ENCODE measurements at places on chromosomes 11 and 22.

DNA sequence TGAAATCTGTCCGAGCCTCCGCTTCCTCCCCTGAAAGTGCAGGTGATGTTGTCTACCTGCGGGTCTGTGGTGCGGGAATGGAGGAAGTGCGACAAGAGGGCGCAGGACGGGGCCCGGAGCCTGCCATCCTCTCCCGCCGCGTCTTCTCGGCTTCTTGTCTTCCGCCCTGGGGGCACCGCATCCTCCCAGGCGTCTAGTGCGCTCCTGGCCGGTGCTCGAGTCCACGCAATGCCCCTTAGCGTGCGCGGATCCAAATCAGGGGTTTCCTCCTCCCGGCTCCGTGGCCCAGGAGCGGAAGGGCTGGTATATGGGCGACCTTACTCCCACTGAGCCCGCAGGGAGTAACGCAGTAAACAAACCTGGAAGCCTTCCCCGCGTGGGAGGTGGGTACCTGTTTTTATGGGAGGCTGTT lies 405 bp downstream of the SFI1 start:
- DNase-seq = peak; percentile 34

- no peak for DNase-seq
Measured at GRCh38 chr11:132112846-132113245, 742.4 kb downstream of the NTM start.

DNA sequence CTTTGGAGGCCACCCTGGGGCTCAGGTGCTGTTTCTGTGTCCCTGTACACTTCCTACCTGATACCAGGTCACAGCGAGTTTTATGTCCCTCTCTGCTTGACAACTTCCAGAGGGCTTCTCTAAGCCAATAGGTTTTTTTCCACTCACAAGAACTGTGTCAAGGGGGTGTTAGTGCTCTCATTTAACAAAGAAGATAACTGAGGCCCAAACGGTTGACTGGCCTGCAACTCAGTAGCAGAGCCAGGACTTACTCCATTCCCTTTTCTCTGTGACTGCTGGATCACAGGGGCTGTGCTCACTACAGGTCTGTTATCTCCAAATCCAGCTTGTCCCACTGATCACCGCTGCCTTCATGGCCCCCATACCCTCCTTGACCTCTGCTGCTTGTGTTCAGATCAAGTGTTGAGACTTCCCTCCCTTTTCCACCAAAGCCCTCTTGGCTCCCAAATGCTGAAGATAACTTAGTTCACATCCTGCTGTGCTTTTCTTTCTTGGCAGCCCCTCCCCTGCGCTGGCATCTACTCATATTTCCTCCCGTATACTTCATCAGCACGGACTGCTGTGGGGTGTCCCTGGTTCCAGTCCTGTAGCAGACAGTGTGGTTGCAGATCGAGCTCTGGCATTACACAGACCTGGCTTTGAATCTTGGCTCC lies 41.3 kb downstream of the POU2F3 start:
- DNase-seq = no peak

- DNase-seq = no peak
Measured at GRCh38 chr11:121958971-121959325, 157.1 kb downstream of the BLID start.

DNA sequence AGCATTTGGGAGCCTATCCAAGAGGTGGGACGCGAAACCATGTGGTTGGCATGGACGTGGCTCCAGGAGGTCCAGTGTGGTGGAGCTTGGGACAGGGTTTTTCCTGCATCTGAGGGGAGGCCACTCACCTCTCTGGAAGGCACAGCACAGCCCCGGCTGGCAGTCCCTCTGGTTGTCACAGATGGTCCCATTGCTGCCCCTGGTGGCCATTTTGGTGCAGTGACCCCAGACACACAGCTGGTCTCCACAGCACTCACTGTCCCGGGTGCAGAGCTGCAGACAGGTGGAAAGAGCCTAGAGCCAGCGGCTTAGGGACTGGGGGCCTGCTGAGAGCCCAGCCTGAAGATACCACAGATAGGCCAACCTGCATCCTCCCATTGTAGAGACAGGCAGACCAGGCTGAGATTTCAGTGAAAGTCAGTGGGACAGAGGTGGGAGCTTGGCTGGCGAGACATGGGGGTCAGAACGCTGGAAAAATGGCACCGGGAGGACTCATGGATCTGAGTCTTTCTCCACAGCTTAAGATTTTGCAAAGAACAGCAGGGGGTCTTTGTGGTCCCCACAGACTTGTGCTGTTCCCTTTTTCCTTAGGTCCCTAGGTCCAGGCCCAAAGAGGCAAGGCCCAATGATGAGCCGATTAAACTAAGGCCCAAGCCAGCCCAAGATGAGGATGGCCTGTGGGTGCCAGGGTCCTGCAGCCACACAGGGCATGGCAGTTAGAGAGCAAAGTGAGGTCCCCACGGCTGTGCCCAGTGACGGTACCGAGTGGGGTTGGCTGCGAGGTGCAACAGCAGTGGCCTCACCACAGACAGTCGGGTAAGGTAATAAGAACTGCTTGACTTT lies 41.4 kb downstream of the DKK3 start:
- DNase-seq = peak; percentile 38

Measured in T follicular helper cell (primary cell).